ENCODE measurements at places on chromosomes 2 and 18.
A peak's percentile ranks its signal among the peaks of the same experiment; 100 is the strongest.

DNA sequence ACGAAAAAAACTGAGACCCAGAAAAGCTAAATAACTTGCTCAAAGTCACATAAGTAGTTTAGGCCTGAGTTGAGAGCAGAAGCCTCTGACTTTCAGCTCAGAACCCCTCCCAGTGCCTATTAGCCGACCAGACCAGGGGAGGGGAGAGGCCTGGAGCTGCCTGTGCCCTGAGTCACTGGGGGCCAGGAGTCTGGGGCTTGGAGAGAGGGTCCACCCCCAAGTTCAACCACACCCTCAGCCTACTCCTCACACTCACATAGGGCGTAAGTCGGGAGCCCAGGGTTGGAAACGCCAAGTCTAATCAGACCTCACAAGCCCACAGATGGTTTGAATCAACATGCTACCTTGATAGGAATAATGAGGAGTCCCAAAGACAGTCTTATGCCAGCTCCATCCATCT lies 12.6 kb upstream of the PKDCC start:
- no peak overlapping the region for H3K27ac ChIP-seq
- no peak for DNase-seq
- H3K27me3 ChIP-seq = peaks cover 19% of the 10 kb centered on the region
- H3K4me1 ChIP-seq = no peaks in the 10 kb centered on the region
- H3K4me3 ChIP-seq = no peak overlapping the region
- no peaks in the 10 kb centered on the region for H3K36me3 ChIP-seq

- peaks cover 98% of the 10 kb centered on the region for H3K4me1 ChIP-seq
- H3K27me3 ChIP-seq = no peaks in the 10 kb centered on the region
- peak overlapping the region; percentile 95 for H3K27ac ChIP-seq
These were observed 9.7 kb downstream of the SMAD7 start for GRCh38 chr18:48940854-48941611.

DNA sequence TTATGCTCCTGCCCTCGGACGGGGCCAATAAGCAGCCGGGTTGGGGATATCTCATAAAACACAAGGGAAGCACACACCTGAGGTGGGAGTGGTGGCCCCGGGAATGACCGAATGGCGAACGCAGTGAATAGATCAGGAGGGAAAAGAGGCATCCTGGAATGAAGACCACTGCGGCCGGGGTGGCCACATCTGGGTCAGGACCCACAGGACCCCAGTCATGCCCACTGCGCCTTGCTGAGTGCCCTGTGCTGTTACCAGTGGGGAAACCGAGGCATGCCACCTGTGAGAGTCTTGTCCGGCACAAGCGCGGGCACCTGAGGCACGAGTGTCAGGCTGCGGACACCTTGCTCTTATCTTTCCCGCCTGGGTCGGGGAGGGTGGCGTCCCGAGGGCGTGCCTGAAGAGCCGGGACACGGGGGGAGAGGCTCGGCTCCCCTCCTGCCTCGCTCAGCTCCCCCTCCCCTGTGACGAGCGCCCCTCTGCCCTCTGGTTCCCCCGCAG lies 1.6 kb downstream of the PDCD1 start:
- peaks cover 28% of the 10 kb centered on the region for H3K4me1 ChIP-seq
- H3K27ac ChIP-seq = no peak overlapping the region

- H3K27me3 ChIP-seq = peaks cover 5% of the 10 kb centered on the region
- no peak overlapping the region for H3K27ac ChIP-seq
- no peaks in the 10 kb centered on the region for H3K4me1 ChIP-seq
- no peak for DNase-seq
These were observed 8.5 kb downstream of the STEAP3 start for GRCh38 chr2:119231975-119232665.

GRCh38 chr2:116874021-116874420 lies 940.5 kb upstream of the DDX18 start:
- H3K36me3 ChIP-seq = no peaks in the 10 kb centered on the region
- H3K4me1 ChIP-seq = no peaks in the 10 kb centered on the region
- DNase-seq = no peak
- H3K27ac ChIP-seq = no peak overlapping the region
- no peaks in the 10 kb centered on the region for H3K27me3 ChIP-seq

DNA sequence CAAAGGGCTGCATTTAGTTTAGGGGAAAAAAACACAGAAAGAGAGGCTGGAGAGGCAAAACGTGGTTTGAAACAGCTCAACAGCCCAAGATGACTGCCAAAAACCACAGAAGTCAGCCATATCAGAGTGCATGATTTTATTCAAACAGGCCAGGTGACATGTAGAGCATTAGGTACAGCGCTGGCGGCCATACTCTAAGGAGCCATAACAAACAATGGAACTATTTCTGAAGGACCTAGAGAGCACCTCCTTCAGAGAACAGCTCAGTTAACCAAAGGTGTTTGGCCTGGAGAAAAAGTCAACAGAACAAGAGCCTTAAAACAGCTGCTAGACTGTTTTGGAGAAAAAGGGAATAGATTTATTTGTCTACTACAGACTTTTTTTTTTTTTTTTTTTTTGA lies 2.6 kb downstream of the THADA start:
- DNase-seq = no peak
- peaks cover 8% of the 10 kb centered on the region for H3K36me3 ChIP-seq
- H3K4me1 ChIP-seq = peaks cover 26% of the 10 kb centered on the region
- no peak overlapping the region for H3K27ac ChIP-seq
- no peaks in the 10 kb centered on the region for H3K27me3 ChIP-seq

DNA sequence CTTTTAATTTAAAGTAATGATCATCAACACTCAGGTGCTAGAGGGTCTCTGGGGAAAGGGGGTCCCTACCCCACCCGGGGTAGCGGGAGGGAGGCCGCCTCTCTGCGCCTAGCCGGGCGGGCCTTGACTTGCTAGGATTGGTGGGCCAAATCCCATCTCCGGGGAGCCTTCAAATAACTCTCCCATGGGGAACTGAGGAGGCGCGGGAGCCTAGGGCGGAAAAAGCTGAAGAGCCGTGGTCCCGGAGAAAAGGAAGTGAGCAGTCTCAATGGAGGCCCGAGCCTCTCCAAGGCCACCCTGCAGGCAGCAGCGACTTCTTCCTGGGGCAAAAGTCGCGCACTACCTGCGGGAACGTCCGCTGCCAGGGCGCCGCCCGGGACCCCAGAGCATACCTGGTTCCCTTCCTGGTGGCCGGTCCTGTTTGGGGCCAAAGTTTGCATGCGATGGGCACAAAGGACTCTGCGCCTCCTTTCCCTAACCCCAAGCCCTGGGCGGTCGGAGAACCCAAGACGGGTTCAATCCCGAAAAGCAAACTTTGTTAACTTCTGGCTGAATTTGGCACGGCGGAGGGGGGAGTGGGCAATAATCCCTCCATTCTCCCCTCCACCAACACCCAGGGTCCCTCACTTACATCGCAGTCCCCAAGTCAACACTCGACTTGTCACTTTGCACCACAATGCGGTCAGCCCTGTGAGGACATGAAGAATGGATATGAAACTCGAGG lies 13.6 kb downstream of the EN1 start:
- peaks cover 2% of the 10 kb centered on the region for H3K4me1 ChIP-seq
- H3K27ac ChIP-seq = peak overlapping the region; percentile 24
- H3K27me3 ChIP-seq = peaks cover 98% of the 10 kb centered on the region
- H3K36me3 ChIP-seq = peaks cover 2% of the 10 kb centered on the region
- no peak for DNase-seq

GRCh38 chr2:147872967-147873366 lies 28.1 kb downstream of the ACVR2A start:
- no peak overlapping the region for H3K27ac ChIP-seq
- H3K4me1 ChIP-seq = no peaks in the 10 kb centered on the region
- DNase-seq = no peak
- no peak overlapping the region for H3K4me3 ChIP-seq
- H3K36me3 ChIP-seq = peaks cover 1% of the 10 kb centered on the region

DNA sequence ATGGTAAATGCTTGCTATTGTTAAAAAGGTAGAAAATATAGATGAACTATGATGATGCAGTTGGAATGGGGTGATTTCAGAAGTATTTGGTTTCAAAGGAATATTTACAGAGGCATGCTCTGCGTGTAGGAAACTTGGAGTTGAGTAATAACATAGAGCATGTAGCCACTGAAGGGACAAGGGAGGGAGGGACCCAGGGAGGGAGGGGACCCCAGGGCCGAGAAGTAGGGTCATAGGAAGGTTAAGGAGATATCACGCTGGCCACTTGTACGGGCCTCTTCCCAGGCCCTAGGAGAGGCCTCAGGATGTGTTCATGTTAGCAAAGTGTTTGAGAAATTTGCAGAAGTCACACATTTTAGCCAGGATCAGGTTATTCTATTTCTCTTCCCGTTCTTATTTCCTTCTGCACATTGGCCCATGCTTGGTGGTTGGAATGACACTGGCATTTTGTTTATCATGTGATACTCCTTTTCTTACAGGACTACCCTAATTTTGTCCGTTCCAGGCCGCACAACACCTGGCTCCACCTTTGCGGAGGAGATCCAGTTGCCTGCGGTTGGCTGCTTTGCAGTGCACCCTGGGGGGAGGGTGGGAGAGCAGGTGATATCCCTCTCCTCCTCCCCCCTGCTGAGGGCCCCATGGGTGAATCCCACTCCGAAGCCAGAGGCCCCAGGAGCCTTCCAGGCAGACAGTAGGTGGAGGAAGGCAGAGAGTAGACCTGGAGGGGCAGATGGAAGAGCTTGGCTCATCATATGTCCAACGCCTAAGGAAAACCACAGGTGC lies 16.9 kb upstream of the ACKR3 start:
- peaks cover 83% of the 10 kb centered on the region for H3K36me3 ChIP-seq
- H3K4me3 ChIP-seq = no peak overlapping the region
- peaks cover 92% of the 10 kb centered on the region for H3K4me1 ChIP-seq
- H3K27me3 ChIP-seq = no peaks in the 10 kb centered on the region
- DNase-seq = no peak

DNA sequence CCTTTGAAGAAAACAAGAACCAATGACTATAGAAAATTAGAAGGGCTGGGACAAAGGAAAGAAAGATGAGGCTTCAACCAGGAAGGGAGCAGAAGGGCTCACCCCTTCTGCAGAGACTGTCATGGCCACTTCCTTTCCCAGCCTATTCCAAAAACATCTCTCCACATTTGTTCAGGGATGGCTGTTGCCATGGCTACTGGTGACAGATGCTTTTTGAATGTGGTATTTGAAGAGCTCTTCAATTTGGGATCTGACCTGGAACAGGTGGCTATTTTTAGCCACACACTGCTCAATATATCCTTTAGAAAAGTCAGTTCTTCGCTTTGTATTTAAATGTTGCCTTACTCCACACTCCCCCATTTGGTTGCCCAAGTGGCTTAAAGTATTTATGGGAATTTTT lies 64.1 kb upstream of the LCLAT1 start:
- no peaks in the 10 kb centered on the region for H3K36me3 ChIP-seq
- no peak for DNase-seq
- no peak overlapping the region for H3K4me3 ChIP-seq
- H3K27me3 ChIP-seq = peaks cover 9% of the 10 kb centered on the region

- H3K27ac ChIP-seq = no peak overlapping the region
- H3K27me3 ChIP-seq = peaks cover 8% of the 10 kb centered on the region
- DNase-seq = no peak
- H3K4me1 ChIP-seq = no peaks in the 10 kb centered on the region
- H3K4me3 ChIP-seq = no peak overlapping the region
- H3K36me3 ChIP-seq = no peaks in the 10 kb centered on the region
These were observed 450.8 kb downstream of the DLGAP1 start for GRCh38 chr18:4004183-4004829.

DNA sequence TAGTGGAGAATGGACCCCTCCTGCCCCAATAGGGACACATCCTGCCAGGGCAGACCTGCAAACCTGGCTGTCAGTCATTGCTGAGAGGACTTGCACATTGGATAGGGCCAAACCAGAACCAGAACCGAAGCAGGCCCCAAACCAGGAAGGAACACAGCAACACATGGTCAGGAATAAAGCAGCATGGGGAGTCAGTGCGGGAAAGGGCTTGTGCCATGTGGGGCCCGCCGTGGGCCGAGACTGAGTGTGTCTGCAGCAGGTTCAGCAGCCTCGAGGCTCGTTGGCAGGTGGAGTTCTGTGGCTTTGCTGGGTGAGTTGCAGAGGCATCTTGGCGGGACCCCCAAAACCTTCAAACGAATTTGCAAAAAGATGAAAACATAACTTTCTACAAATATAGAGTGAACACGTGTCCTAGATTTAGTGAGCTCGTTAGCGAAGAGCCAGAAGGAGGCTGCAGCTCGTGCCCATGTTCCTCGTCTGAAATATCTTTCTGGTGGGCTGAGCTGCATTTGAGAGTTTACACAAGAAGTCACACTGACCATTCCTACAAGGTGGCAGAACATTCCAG lies 44.9 kb upstream of the LDLRAD4 start:
- no peaks in the 10 kb centered on the region for H3K4me1 ChIP-seq
- H3K4me3 ChIP-seq = no peak overlapping the region

- H3K36me3 ChIP-seq = peaks cover 25% of the 10 kb centered on the region
- H3K27me3 ChIP-seq = no peaks in the 10 kb centered on the region
- H3K4me3 ChIP-seq = no peak overlapping the region
These were observed 40.0 kb upstream of the MCM6 start for GRCh38 chr2:135916207-135916606.

- no peak overlapping the region for H3K27ac ChIP-seq
- DNase-seq = no peak
These were observed 113.5 kb downstream of the EFEMP1 start for GRCh38 chr2:55809875-55810621.

GRCh38 chr18:47719096-47719780 lies 211.2 kb downstream of the SMAD2 start:
- no peak overlapping the region for H3K4me3 ChIP-seq
- peaks cover 5% of the 10 kb centered on the region for H3K27me3 ChIP-seq
- H3K27ac ChIP-seq = no peak overlapping the region
- no peak for DNase-seq
- no peaks in the 10 kb centered on the region for H3K36me3 ChIP-seq
- no peaks in the 10 kb centered on the region for H3K4me1 ChIP-seq

DNA sequence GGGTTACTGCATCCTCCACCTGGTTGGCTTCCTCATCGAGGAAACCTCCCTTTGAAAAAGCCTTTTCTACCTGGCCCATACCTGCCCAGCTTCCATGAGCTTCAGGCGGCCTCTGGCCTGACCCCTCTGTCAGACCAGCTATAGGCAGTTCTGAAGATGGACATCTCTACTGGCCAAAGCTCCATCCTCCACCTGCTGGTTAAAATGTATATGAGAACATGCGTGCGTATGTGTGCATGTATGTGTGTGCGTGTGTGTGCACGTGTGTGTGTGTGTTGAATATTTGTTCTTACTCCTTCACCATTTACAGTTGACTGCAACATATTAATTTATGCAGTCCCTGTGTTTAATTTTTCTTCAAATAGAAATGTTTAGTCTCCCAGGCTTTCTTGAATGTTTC lies 642.4 kb upstream of the RAB6C start:
- H3K27me3 ChIP-seq = no peaks in the 10 kb centered on the region
- no peak overlapping the region for H3K4me3 ChIP-seq
- no peaks in the 10 kb centered on the region for H3K36me3 ChIP-seq
- no peak for DNase-seq
- H3K4me1 ChIP-seq = no peaks in the 10 kb centered on the region
- no peak overlapping the region for H3K27ac ChIP-seq

- H3K27ac ChIP-seq = no peak overlapping the region
- no peak for DNase-seq
- H3K4me1 ChIP-seq = no peaks in the 10 kb centered on the region
These were observed 576.5 kb downstream of the EPHA4 start for GRCh38 chr2:220995581-220995980.

All from activated naive CD4-positive, alpha-beta T cell treated with anti-CD3 and anti-CD28 coated beads, Interleukin-2, amount 10 ng/mL, durations not matched to agents 7 days and 5 days (primary cell).